ENCODE measurements at places on chromosomes 3 and 15.
A peak's percentile ranks its signal among the peaks of the same experiment; 100 is the strongest.

DNA sequence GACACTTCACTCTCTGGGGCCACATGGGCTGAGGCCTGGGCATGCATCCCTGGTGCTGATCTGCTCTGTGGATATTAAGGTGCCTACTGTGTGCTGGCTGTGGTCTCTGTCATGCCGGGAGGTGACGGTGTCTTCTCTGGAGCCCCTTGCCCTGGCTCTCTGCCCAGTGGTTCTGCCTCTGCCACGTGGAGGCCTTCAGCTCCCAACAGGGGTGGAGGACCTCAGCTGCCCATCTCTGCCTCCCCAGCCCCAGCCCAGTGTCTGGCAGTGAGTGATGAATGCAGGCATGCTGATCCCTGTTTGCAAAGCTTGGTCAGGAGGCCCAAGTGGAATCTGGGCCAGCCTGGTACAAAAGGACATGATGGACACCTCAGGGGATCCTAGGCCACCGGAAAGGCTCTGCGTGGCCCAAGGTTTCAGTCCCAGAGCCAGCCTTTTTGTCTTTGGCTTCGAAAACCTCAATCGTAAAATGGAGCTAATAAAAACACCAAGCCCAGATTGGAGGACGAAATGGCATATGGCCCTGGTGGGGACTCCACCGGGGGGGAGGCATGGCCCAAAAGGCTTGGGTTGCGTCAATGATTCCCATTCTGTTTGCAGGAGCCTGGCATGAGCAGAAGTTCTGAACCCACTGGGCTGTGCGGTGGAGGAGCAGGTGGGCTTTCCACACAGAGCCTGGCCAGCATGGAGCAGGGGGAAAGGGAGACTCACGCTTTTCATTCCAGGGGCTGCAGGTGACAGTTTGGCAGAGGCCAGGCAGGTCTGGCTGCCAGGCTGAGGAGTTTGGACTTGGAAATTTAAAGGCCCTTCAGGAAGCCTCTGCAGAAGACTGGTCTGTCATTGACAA, 54.7 kb upstream of the KLF13 start:
- no peak for DNase-seq

GRCh38 chr15:62343397-62343796, 178.3 kb upstream of the C2CD4B start:
- no peak for DNase-seq

GRCh38 chr3:124131580-124131979, 139.7 kb upstream of the ROPN1 start:
- DNase-seq, result no peak

GRCh38 chr15:98142572-98142971, 182.1 kb downstream of the ARRDC4 start:
- DNase-seq, result no peak

- DNase-seq, result no peak
These were observed 465.2 kb upstream of the TGFBR2 start for GRCh38 chr3:30141178-30141581.

DNA sequence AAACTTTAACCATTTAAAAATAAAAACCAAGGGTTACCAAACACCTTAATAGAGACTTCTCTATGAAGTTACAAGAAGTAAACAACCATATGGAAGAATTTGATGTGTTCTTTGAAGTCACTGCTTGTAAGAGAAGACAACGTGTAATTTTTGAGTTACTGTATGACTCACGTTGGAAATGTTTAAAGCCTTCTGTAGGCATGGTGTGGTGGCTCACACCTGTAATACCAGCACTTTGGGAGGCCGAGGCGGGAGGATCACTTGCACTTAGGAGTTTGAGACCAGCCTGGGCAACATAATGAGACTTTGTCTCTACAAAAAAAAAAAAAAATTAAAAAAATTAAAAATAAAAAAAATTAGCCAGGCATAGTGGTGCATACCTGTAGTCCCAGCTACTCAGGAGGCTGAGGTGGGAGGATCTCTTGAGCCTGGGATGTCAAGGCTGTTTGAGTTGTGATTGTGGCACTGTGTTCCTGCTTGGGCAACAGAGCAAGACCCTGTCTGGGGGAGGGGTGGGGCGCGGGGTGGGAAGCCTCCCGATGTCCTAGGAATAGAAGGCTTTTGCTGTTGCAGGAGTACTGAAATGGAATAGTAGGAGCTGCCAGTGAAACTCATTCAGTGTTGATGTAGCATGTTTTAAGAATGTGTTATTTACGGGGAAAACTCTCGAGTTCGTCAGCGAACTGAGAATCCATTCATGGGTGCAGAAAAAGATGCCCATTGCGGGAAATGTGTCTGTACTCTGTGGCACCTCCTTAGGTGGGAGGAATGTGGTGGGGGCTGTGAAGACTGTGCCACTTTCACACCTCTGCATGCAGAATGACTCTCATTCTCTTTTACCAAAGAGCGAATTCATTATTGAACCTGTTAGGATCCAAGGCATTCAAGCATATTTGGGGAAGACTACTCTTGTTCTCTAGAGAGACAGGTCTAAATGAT, 134.2 kb downstream of the FNDC3B start:
- DNase-seq, result no peak

DNA sequence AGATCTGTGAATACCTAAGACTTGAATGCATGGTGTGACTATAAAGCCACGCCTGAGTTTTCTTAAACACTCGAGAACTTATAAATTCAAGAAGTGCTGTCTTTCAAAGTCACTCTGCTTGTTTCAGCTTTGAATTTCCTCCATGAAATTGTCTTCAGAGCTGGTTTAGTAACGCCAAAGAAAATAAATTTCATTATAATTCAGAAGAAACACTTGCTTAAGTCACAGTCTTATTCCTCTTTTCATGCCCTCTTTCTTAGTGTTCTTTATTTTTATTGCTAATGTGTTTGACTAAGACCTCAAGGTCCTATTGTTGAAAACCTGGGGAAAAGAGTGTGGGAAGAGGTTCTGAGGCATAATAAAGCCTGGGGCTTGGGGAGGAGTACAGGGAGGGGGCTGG, 3.3 kb upstream of the RCN2 start:
- DNase-seq, result no peak

DNA sequence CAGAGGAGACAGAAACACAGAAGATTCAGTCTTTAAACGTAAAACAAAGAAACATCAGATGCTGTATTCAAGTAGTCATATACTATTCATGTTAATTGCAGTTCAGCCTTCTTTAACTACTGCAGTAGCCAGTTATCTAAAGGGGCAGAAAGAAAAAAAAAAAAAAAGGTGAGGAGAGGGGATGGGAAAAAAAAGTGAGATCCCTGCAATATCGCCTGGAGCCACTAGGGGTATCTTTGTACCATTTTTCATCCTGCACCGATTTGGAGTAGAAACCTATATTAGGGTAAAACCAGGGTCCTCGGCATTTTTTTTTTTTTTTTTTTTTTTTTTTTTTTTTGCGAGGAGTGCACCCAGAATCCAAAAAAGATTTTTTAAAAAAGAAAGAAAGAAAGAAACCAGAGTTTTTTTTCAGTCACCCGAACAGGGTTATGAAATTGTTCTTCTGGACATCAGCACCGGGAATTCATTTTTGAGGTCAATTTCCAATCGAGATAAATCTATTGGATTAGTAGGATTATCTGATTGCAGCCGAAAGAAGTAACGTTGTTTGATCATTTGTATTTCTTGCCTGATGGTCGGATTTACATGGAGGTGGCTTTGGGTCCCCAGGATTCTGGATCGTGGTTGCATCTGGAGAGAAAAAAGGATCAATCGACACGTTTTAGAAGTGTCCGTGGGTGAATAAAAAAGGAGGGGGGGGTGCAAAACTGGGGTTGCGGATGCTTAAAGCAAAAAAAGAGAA, 186.7 kb downstream of the NLGN1 start:
- DNase-seq, result no peak

DNA sequence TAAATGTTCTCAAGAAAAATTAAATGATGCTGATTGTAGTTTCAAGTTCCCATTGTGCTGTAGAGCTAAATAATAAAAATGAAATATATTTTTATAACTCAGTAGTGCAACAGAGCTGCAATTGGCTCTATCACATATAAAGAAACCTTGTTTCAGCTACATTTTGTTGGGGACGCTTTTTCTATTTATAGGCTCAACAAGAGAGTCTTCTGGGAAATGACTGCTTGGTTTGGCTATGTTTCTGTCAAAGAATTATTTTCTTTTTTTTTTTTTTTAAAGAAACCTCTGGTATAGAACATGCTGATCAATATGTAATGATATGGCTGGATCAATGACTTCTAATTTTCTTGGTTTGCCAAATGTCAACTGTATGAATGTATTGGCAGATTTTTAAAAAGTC, 76.5 kb downstream of the OTOL1 start:
- no peak for DNase-seq

DNA sequence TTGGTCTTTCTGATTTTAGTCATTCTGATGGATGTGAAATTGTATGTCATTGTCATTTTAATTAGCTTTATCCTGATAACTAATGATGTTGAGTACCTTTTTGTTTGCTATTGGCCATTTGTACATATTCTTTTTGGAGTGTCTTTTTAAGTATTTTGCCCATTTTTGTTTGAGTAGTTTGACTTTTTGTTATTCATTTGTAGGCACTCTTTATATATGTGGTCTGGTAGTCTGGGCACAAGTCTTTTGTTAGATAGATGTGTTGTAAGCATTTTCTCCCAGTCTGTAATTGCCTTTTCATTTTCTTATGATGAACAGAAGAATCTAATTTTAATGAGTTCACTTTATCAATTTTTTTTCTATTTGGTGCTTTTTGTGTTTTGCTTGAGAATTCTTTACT, 14.6 kb downstream of the GPR160 start:
- no peak for DNase-seq

DNA sequence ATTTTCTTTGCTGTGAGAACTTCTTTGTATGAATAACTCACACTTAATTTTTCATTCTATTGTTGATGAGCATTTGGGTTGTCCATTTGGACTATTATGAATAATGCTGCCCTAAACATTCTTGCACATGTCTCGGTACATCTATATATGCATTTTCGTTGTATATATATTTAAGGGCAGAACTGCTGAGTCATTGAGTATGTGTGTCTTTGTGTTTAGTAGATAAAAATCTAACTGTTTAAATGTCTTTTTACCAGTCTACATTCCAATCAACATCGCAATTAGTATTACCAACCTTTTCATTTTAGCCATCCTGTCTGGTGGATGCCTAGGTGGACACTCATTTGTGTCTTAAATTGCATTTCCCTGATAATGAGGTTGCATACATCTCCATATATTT, 144.4 kb downstream of the UACA start:
- DNase-seq, result no peak

DNA sequence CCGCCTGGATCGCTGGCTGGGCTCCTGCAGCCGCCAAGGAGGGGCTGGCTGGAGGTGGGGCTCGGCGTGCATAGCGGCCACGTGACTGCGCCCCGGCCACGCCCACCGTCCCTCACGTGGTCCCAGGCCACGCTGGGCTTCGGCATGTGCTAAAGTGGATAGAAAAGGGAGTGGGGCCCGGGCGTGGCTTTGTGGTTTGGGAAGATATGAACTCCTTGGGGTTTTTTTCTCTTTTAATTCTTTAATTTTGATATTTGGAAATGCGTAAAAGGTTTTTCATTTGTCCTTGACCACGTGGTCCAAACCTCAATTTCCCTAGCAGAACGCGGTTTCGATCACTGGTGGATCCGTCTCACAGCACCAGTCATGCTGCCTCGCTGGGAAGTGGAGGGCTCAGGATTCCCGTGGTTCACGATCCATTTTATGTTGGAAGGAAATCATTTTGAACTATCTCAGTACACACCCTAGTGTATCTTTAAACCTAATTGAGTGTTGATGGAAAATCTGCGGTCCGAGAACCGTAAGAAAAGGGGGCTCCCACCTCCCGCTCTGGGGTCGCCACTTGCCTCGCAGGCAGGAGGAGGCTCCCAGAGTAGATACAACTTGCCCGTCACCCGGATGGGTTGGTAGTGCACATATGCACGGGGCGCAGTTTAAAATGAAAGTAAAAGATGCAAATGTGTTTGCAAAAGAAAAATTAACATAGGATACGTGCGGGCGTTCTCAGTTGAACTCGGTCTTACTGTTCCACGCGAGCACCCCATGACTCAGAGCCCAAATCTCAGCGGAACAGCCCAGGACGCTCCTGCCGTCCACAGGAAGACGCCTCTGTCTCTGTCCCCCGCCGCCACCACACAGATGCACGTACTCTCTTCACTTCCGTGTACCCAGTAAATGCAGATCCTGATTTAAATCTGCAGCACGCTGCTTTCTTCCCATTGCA, 141.9 kb downstream of the PGPEP1L start:
- peak; percentile 74 for DNase-seq

- no peak for DNase-seq
These were observed 34.1 kb upstream of the HACD2 start for GRCh38 chr3:123618768-123619484.

DNA sequence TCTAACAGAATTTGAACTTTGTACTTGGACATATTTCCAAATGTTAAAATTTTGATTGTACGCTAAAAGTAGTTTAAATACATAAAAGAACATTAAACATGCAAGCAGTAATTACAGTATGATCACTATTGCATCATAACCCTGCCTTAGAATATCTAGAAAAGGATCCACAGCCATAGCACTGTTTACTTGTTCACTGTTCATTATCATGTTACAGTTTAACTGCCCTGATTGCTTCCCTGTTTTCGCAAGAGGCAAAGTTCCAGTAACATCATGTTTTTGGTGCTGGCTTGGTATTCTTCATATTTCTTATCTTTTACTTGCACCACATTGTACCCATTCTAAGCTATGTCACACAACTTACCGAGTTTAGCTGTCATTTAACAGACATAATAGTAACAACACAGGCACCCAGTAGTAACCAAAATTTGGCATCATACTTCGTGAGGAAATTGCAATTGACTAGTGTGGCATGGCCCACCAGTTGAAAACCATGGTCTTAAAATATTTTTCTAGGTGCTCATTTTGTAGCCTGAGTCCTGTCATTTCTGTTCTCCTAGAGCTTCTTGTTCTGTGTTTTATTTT, 13.3 kb upstream of the TMEM87A start:
- DNase-seq, result no peak

DNA sequence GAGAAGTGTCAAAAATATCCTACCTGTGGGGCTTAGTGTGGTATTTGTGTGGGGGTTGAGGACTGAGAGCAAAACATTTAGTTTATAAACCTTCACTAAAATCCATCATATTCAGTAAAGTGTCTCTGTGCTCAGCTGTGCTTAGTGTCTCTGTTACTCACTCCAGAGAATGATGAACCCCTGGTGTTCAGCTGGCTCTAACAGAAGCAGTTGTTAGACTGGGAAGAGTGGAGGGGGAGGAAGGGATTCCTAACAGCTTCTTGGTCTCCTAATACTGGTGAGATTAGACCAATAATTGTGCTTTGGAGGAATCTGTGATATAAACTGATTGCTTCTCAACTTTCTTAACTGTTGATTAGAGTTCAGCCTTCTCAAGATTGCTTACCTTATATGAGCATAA, 1123.5 kb downstream of the ROBO2 start:
- DNase-seq, result no peak

- DNase-seq, result no peak
These were observed 187.6 kb upstream of the STRIT1 start for GRCh38 chr3:155481089-155481488.

GRCh38 chr15:29538044-29538443, 268.4 kb upstream of the NSMCE3 start:
- DNase-seq, result no peak
